ENCODE measurements at places on chromosomes 2 and 18. TPM values are rescaled to one million over a fixed set of nuclear protein-coding genes. Genes with fewer than 3 reads are reported as not detected.

- peak; percentile 94 for DNase-seq
These were observed 13.1 kb downstream of the GNLY start for GRCh38 chr2:85707304-85707703.

DNA sequence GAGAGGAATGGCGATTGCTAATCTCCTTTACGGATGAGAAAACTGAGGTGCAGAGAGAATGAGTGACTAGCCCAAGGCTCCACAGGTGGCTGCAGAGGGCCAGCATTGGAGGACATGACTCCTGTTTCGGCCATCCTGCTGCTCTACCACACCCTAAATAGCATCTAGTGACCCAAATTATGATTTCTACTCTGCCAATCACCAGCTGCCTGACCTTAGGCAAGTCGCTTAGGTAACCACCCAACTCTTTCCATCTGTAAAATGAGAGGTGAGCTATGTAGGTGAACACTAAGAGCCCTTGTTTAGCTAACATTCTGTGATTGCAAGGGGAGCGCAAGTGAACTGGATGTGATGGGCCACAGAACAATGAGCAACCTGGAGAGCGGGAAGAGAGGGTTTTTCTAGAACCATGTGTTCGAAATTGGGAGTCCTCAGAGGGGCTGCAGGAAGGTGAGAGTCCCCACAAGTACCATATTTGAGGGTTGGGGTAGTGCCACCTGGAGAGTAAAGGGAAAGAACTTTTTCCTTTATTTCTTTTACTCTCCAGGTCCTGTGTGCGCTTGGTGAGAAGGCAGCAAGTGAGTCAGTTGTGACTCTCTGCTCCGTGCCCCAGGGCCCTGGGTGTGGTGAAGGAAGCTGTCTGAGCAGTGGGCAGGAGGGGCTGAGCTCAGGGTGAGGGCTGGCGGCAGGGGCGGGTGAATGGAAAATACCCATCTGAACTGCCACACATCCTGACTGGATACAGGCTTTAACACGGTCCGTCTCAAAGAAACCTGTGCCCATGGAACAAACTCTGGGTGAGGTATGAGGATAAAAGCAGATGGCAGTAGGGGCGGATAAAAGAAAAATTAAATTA lies 2.4 kb downstream of the CYP27C1 start:
- DNase-seq: no peak

- DNase-seq: no peak
These were observed 146.7 kb downstream of the LRATD1 start for GRCh38 chr2:14779252-14779651.

DNA sequence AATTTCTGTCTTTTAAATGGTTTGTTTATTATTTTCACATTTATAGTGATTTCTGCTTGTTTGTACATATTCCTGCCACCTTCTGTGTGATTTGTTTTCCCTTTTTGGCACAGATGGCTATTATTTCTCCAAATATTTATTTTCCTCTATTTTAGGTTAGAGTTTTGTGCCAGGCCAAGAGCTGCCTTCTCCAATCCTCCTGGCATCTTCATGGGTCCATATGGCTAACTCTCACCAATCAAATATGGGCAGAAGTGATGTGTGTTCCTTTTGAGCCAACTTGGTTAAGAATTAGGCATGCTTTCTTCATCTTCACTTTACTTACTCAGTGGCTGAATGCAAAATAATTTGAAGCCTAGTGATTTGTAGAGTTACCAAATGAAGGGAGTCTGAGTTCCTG lies 697.1 kb upstream of the CELF4 start:
- DNase-seq: no peak

DNA sequence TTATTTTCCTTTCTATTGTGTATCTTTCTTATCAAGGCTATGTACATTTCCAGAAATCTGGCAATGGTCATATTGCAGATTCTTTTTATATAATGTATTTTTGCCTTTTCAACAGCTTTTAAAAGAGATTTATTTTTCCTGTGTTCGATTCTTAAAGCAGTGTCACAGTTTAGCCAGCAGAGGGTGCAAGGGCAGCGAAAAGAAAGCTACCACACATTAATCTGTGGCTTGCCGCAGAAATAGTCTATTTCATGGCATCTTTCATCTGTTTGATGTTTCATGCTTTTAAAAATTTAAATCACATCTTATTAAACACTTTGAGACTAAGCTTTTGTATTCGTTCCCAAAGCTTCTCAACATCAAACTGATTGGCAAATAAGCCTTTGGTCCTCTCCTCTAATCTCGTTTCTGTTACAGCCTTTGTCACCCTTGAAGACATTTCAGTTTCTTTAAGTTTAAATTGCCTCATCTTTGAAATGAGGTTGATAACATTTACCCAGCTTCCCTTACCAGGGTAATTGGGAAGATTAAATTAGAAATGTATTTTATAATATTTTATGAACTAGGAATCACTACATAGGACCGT lies 73.3 kb downstream of the PIK3C3 start:
- peak; percentile 38 for DNase-seq

DNA sequence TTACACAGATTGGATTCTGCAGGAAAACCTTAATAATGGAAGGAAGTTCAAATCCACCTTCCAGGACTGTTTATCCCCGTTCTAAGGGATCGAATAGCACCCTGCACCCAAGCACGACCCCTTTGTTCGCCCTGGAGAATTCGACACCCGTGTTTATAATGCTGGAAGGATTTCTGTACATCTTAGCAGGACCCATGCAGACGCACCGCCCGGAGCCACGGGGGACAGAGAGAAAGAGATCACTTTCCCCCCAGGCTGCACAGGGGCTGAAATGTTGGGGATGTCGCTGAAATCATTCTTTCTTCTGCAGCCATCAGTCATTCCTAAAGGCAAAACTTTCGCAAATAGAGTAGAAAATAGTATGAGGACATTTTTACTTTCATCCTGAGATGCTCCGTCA lies 238.7 kb upstream of the SALL3 start:
- no peak for DNase-seq

- peak; percentile 25 for DNase-seq
These were observed 878.8 kb downstream of the RNF144A start for GRCh38 chr2:7795778-7796563.

DNA sequence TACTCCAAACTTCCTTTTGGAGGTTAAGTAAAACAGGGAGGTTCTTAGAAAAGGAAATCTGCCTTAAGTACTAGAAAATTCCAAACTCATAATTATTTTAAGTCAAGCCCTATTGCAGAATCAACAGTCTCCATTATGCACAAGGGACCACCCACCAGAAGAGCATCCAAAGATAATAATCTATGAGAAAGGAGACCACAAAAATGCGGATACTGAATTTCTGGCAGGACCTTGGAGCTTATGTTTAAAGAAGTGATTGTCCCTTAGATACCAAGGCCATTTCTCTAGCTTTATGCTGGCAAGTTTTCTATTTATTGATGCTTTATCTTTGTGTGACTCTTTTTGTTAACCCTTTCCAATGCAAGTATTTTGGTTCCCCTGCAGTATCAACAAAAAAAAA lies 404.0 kb upstream of the MMADHC start:
- DNase-seq: peak; percentile 55

DNA sequence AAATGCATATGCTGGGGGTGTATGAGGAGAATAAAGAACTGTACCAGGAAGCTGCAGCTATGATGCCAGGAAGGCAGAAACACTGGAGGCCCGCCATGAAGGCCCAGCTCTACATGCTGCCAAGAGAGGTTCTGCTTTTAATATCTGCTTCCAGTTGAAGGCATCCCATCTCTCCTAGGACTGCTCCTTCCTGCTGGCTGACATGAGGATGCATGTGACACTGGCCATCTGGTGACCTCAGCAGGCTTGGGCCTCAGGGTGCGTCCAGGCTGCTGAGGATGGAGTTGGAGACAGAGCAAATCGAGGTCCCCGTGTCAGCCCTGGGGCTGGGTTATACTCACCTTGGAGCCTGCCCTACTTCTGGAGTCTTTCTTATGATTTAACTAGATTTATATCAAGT lies 49.0 kb downstream of the PSMG2 start:
- no peak for DNase-seq

GRCh38 chr2:161981679-161982250 lies 92.2 kb downstream of the DPP4 start:
- DNase-seq: no peak

DNA sequence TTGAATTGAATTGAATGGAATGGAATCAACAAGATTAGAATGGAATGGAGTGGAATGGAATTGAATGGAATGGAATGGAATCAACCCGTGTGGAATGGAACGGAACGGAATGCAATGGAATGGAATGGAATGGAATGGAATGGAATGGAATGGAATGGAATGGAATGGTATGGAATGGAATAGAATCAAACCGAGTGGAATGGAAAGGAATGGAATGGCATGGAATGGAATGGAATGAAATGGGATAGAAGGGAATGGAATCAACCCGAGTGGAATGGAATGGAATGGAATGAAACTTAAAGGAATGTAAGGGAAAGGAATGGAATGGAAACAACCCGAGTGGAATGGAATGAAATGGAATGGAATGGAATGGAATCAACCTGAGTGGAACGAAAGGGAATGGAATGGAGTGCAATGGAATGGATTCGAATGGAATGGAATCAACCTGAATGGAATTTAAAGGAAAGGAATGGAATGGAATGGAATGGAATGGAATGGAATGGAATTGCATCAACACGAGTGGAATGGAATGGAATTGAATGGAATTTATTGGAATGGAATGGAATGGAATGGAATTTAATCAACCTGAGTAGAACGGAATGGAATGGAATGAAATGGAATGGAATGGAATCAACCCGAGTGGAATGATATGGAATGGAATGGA lies 1146.6 kb downstream of the RPIA start:
- DNase-seq: no peak

- no peak for DNase-seq
These were observed 112.1 kb downstream of the TCF4 start for GRCh38 chr18:55475916-55476315.

CRYGC gene
- total RNA-seq: not detected

ANKRD30BL gene
- not detected for total RNA-seq

TCF23 gene
- total RNA-seq: not detected

ZNF804A gene
- total RNA-seq: 3.3 TPM

All from IMR-90 (cell line).